Neural progenitor cell (in vitro differentiated cells): ENCODE measurements at places on chromosomes 1 and 21.

- H3K4me3 ChIP-seq, result no peak overlapping the region
- H3K27me3 ChIP-seq, result no peaks in the 10 kb centered on the region
- H3K4me1 ChIP-seq, result no peaks in the 10 kb centered on the region
- H3K36me3 ChIP-seq, result no peaks in the 10 kb centered on the region
- no peak for DNase-seq
Observed at GRCh38 chr1:7406641-7407543, 364.2 kb upstream of the VAMP3 start.

- H3K27ac ChIP-seq, result peak overlapping the region; percentile 79
- no peak overlapping the region for H3K4me3 ChIP-seq
- H3K36me3 ChIP-seq, result no peaks in the 10 kb centered on the region
- H3K4me1 ChIP-seq, result peaks cover 18% of the 10 kb centered on the region
- no peaks in the 10 kb centered on the region for H3K27me3 ChIP-seq
Observed at GRCh38 chr1:88847643-88848042, 43.7 kb downstream of the GTF2B start.

GRCh38 chr1:53586765-53587164 is 127.6 kb downstream of the DMRTB1 start:
- H3K27me3 ChIP-seq, result no peaks in the 10 kb centered on the region
- peak; percentile 20 for DNase-seq
- no peak overlapping the region for H3K27ac ChIP-seq
- H3K4me3 ChIP-seq, result no peak overlapping the region

GRCh38 chr21:42079008-42079938 is 8.2 kb downstream of the UMODL1 start:
- H3K27ac ChIP-seq, result no peak overlapping the region
- H3K36me3 ChIP-seq, result no peaks in the 10 kb centered on the region
- H3K4me3 ChIP-seq, result no peak overlapping the region
- no peak for DNase-seq

DNA sequence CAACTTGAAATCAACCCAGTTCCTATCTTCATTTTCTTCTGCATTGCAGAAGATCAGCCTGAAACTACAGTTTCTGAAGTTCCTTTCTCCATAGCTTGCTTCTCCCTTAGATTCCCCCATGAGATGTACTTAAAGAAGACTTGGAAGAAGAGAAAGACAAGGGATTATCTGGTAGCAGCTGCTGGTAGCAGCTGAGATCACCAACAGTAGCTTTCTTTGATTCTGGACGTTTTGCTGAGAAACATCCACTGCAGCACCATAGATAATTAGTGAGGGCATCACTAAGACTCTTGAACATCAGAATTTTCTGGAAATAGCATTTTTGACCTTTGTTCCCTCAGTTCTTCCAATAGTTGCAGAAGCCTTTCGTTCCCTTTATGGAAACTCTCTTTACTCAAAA is 465 bp upstream of the CFHR3 start:
- H3K36me3 ChIP-seq, result no peaks in the 10 kb centered on the region
- DNase-seq, result no peak
- H3K4me1 ChIP-seq, result no peaks in the 10 kb centered on the region
- H3K4me3 ChIP-seq, result no peak overlapping the region

GRCh38 chr1:218476385-218476784 is 131.2 kb downstream of the TGFB2 start:
- no peaks in the 10 kb centered on the region for H3K27me3 ChIP-seq
- no peaks in the 10 kb centered on the region for H3K36me3 ChIP-seq
- H3K27ac ChIP-seq, result no peak overlapping the region
- DNase-seq, result no peak
- H3K4me1 ChIP-seq, result no peaks in the 10 kb centered on the region
- no peak overlapping the region for H3K4me3 ChIP-seq

- no peak overlapping the region for H3K27ac ChIP-seq
- no peaks in the 10 kb centered on the region for H3K4me1 ChIP-seq
- no peaks in the 10 kb centered on the region for H3K36me3 ChIP-seq
- peak; percentile 66 for DNase-seq
- H3K27me3 ChIP-seq, result no peaks in the 10 kb centered on the region
- no peak overlapping the region for H3K4me3 ChIP-seq
Observed at GRCh38 chr1:109191377-109191776, 22.3 kb upstream of the SARS1 start.

- no peaks in the 10 kb centered on the region for H3K36me3 ChIP-seq
- no peaks in the 10 kb centered on the region for H3K27me3 ChIP-seq
- H3K27ac ChIP-seq, result no peak overlapping the region
- no peak overlapping the region for H3K4me3 ChIP-seq
- no peak for DNase-seq
Observed at GRCh38 chr1:11429226-11429625, 49.7 kb upstream of the DISP3 start.

GRCh38 chr21:17726047-17726829 is 92.9 kb downstream of the C21orf91 start:
- H3K4me3 ChIP-seq, result no peak overlapping the region
- no peaks in the 10 kb centered on the region for H3K4me1 ChIP-seq
- H3K27ac ChIP-seq, result no peak overlapping the region
- H3K36me3 ChIP-seq, result no peaks in the 10 kb centered on the region

- peaks cover 10% of the 10 kb centered on the region for H3K4me1 ChIP-seq
- no peaks in the 10 kb centered on the region for H3K36me3 ChIP-seq
- H3K27ac ChIP-seq, result no peak overlapping the region
- no peak for DNase-seq
- H3K4me3 ChIP-seq, result no peak overlapping the region
Observed at GRCh38 chr1:235925016-235925415, 58.3 kb upstream of the LYST start.

DNA sequence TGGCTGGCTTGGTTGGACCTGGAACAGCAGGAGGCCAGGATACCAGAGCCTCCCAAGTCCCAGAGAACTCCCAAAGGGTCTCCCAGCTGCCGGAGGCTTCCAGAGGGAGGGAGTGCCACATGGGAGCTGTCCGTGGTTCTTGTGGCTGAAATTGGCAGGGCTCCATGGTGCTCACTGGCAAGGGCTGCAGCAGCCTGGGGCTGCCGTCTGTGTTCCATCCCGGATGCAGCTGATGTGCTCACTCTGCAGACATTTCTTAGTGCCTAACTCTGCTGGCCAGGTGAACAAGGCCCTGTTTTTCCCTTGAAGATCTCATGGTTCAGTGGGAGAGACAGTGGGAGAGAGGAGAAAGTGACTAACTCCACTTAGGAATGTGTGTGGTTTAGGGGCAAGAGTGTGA is 261.1 kb downstream of the CAMTA1 start:
- peaks cover 7% of the 10 kb centered on the region for H3K4me1 ChIP-seq
- H3K27me3 ChIP-seq, result no peaks in the 10 kb centered on the region
- DNase-seq, result peak; percentile 81
- H3K27ac ChIP-seq, result no peak overlapping the region

DNA sequence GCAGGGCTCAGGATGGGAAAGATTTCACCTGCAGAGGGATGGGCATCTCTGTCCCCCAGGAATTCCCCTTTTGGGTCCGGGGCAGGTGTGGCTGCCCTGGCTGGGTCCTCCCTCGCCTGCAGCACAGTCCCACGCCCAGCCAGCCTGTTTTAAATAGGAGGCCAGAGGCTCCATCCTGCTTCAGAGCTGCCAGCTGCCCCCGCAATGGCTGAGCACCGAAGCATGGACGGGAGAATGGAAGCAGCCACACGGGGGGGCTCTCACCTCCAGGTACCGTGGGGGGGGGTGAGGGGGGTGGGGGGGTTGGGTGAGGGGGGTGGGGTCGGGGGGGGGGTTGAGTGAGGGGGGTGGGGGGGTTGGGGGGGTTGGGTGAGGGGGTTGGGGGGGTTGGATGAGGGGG is 3.6 kb downstream of the SCNN1D start:
- no peaks in the 10 kb centered on the region for H3K36me3 ChIP-seq
- H3K27ac ChIP-seq, result no peak overlapping the region
- no peak overlapping the region for H3K4me3 ChIP-seq
- peak; percentile 57 for DNase-seq
- no peaks in the 10 kb centered on the region for H3K27me3 ChIP-seq

GRCh38 chr1:183164963-183165362 is 21.1 kb upstream of the LAMC2 start:
- no peak overlapping the region for H3K4me3 ChIP-seq
- H3K27me3 ChIP-seq, result no peaks in the 10 kb centered on the region
- no peaks in the 10 kb centered on the region for H3K36me3 ChIP-seq
- peaks cover 11% of the 10 kb centered on the region for H3K4me1 ChIP-seq
- peak; percentile 13 for DNase-seq
- H3K27ac ChIP-seq, result no peak overlapping the region

GRCh38 chr1:25561421-25562100 is 18.2 kb downstream of the LDLRAP1 start:
- no peak overlapping the region for H3K27ac ChIP-seq
- H3K4me1 ChIP-seq, result peaks cover 18% of the 10 kb centered on the region
- H3K27me3 ChIP-seq, result no peaks in the 10 kb centered on the region
- no peaks in the 10 kb centered on the region for H3K36me3 ChIP-seq
- no peak for DNase-seq
- H3K4me3 ChIP-seq, result no peak overlapping the region

- H3K27ac ChIP-seq, result no peak overlapping the region
- no peak overlapping the region for H3K4me3 ChIP-seq
- no peaks in the 10 kb centered on the region for H3K36me3 ChIP-seq
Observed at GRCh38 chr1:30476476-30476875, 246.9 kb downstream of the MATN1 start.

DNA sequence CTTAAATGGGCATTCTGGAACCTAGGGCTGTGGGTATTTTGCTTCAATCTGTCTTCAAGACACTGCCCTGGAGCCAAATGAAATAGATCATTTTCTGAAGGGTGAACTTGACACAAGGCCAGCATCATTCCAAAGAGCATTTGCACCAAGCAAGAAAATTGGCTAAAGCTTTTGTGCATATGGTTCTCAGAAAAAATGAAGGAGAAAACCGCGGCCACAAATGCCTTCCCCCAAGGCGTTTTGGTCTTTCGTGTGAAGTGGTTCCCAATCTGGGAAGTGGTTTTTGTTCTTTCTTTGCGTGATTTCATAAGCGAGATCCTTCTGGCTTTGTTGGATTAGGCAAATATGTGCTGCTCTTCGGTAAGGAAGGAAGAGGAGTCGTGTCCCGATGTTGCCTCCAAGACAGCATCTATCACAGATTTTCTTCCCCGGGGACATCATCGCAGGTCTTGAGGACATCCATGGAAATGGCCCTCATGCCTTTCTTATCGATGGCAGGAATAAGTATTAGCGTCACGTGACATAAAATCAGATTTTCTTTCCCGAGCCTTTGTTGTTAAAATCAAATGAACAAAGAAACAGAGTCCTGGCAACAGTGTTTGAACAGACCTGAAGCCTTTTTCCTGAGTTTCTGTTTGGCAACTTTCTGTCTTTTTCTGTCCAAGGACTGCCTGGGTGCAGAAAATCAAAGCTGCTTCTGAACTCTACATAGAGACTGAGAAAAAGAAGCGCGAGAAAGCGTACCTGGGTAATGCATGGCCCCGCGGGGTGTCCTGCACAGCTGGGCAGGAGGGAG is 31.0 kb downstream of the ATP5PO start:
- H3K4me1 ChIP-seq, result peaks cover 8% of the 10 kb centered on the region
- DNase-seq, result no peak
- no peaks in the 10 kb centered on the region for H3K36me3 ChIP-seq
- no peak overlapping the region for H3K4me3 ChIP-seq
- no peak overlapping the region for H3K27ac ChIP-seq

- DNase-seq, result peak; percentile 12
- no peaks in the 10 kb centered on the region for H3K27me3 ChIP-seq
- H3K27ac ChIP-seq, result no peak overlapping the region
- no peak overlapping the region for H3K4me3 ChIP-seq
- no peaks in the 10 kb centered on the region for H3K4me1 ChIP-seq
Observed at GRCh38 chr1:176539018-176539417, 76.0 kb downstream of the PAPPA2 start.

GRCh38 chr1:179630719-179631118 is 39.1 kb downstream of the TDRD5 start:
- no peaks in the 10 kb centered on the region for H3K27me3 ChIP-seq
- no peak overlapping the region for H3K27ac ChIP-seq
- H3K4me3 ChIP-seq, result no peak overlapping the region
- DNase-seq, result no peak
- H3K36me3 ChIP-seq, result no peaks in the 10 kb centered on the region
- H3K4me1 ChIP-seq, result peaks cover 8% of the 10 kb centered on the region

DNA sequence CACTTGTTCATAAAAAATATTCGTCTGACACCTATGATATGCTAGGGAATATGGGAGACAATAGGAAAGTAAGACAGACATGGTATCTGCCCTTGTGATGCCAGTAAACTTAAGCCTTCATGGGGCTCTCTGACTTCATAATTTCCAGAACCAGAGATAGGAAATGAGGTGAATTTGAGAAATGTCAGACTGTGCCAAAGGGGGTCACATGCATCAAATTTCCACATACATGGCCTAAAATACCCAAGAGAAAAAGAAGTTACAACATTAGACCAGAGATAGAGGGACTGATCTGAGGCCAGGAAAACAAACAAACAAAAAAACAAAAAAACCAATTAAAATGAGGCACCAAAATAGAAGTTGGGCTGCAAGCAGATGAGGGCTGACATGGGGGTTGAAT is 75.7 kb downstream of the DISC1 start:
- no peak for DNase-seq
- no peak overlapping the region for H3K27ac ChIP-seq
- no peaks in the 10 kb centered on the region for H3K36me3 ChIP-seq

DNA sequence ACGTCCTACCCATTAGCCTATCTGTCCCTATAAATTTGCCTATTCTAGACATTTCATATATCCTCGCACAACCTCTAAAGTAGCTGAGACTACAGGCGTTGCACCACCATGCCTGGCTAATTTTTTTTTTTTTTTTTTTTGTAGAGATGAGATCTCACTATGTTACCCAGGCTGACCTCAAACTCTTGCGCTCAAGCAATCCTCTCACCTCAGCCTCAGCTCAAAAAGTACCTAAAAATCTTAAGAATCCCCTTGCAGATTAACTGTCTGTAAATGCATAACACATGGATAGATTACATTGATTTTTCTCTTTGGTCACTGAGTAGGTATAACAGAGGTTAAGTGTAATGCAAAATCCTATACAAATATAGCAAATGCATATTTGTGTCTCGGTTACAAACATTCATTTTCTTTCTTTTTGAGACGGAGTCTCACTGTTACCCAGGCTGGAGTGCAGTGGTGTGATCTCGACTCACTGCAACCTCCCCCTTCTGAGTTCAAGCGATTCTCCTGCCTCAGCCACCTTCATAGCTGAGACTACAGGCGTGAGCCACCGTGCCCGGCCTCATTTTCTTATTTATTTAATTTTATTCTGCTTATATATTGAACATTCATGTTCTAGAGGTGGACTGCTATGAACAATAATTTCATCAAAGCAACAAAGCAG is 2.3 kb downstream of the HORMAD1 start:
- DNase-seq, result no peak
- H3K27ac ChIP-seq, result no peak overlapping the region
- H3K4me1 ChIP-seq, result peaks cover 2% of the 10 kb centered on the region
- H3K27me3 ChIP-seq, result no peaks in the 10 kb centered on the region
- no peak overlapping the region for H3K4me3 ChIP-seq
- H3K36me3 ChIP-seq, result no peaks in the 10 kb centered on the region

DNA sequence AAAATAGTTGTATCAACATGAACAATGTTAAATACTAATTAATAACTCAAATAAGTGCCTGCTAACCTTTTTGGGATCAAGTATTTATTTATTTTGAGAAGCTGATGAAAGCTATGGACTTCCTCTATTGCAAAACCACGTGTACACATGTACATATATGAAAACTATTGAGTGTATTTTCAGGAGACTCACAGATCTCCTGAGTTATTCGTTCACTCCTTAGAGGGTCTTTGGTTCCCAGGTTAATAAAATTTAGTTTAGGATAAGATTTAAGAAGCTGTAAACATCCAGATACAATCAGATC is 130.5 kb downstream of the DISC1 start:
- DNase-seq, result no peak
- no peak overlapping the region for H3K4me3 ChIP-seq
- H3K27ac ChIP-seq, result no peak overlapping the region
